ENCODE measurements at places on chromosomes 12 and 14.
A peak's percentile ranks its signal among the peaks of the same experiment; 100 is the strongest.

DNA sequence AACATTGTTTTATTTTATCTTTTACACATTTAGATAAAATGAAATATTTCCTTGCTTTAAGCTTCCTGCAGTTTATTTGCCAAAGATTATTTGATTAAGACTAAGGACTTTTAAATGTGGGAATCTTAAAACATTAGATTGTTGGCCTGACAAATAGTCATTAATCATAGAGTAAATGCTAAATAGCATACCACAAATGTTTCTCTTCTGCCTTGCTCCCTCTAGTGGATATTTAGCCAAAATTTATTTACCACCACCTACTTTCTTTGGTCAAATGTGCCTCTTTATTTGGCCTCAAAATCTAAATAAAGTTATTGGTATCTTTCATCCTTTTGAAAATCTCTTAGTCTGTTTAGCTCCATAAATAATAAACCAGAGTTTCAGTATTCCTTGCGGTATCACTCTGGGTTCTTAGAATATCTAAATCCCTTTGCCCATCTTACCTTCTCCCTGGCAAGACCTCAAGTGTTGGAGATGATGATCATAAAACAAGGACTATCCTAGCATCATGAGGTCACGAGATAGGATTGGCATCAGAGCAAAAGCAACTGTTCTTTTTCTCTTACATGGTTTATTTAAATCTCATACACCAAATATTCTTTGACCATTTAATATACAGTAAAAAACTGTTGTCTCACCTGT is 150.6 kb upstream of the AEBP2 start:
- DNase-seq: peak; percentile 49

DNA sequence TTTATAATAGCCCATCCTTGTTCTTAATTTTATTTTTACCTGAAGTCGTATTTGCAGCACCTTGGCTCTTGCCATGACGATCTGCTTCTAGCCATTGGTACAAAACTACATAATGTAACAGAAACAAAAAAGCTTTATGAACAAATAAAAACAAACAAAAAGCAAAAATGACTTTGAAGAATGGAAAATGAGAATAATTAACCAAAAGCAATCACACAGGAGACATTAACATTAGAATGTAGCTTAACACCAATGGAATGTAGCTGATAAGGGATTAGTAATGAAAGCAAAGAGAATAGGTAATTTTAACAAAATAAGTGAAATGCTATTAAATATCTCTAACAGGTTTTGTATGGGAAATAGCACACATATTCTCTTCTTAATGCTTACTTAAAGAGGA is 91.4 kb downstream of the DENND5B start:
- no peak for DNase-seq

- DNase-seq: no peak
Measured at GRCh38 chr12:2509137-2509536, 285.6 kb upstream of the FKBP4 start.

- DNase-seq: no peak
Measured at GRCh38 chr12:53998110-53998899, 1.7 kb upstream of the HOXC9 start.

GRCh38 chr12:47364261-47364660 is 284.5 kb upstream of the AMIGO2 start:
- DNase-seq: no peak

DNA sequence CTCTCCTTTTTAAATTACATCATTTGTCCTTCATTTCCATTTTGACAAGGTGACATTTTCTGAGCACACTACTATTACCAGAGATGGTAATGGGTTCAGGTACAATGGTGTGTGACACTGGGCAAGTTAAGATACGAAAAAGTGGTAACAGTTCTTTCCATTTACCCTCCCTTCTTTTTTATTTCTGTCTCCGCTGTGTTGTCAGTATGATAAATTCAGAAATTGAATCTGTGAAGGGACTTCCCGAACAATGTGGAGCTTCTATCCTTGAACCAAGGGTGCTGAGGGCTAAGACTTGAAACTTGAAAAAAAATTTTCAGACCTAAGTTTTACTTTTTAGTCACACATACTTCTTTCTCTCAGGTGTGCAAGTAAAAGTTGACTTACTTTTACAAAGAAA is 103.7 kb downstream of the ERC1 start:
- DNase-seq: no peak

DNA sequence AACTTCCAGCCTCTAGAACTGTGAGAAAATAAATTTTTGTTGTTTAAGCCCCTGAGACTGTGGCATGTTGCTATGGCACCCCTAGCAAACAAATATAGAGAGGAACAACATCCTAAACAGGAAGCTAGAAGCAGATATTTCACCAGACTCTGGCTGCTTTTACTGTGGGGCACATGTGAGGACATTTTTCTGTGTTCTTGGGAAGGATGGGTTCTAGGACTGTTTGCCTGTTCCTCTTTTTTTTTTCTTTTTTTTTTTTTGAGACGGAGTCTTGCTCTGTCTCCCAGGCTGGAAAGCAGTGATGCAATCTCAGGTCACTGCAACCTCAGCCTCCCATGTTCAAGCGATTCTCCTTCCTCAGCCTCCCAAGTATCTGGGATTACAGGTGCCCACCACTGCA is 4.2 kb upstream of the HRK start:
- no peak for DNase-seq

DNA sequence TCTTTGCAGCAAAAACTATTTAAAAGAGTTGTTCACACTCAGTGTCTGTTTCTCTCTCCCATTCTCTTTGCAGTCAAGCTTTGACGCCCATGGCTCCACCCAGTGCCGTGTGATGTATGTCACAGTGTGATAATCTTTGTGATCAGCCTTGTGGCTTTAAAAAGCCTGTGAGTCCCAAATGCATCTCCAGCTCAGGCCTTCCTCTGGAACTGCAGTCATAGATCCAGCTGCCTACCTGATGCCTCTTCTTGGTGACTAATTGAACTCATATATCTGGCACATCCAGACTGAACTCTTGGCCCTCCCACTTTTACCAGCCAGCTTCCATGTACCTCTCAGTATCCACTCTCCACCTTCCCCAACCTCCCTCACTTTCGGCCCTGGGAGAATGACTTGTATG is 182.8 kb upstream of the ARHGAP5 start:
- DNase-seq: peak; percentile 14
